Right atrium auricular region (tissue), 2 donors: ENCODE measurements at places on chromosomes 13 and 19. TPM values are rescaled to one million over a fixed set of nuclear protein-coding genes. Genes with fewer than 3 reads are reported as not detected.

DNA sequence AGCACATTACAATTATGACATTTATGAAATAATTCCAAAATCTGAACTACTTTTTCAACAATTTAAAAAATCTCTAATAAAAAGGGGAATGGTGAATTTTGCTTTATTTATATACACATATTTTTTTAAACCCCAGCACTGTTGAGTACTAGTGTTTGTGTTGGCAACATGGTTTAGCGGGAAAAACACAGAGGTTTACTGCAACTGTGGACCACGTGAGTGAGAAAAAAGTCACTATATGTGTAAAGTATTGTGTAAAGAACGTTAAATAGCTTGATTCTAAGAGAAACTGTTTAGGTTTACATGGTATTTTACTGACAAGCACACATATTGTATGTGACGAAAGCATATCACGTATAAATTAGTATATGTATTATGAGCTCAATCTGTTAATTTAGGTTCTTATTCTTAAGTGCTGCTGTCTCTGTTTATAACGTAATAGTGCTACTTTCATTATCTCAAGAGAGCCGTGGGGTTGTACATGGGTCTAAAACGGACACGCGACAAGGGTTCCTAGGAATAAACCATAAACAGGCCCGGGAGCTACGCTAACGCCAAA, 617 bp downstream of the SKA3 start:
- no peaks in the 10 kb centered on the region for H3K4me1 ChIP-seq
- H3K36me3 ChIP-seq: no peaks in the 10 kb centered on the region
- no peak overlapping the region for H3K27ac ChIP-seq
- DNase-seq: no peak

GRCh38 chr19:17420475-17420924, 653 bp downstream of the MVB12A start:
- no peak for DNase-seq
- peaks cover 25% of the 10 kb centered on the region for H3K4me1 ChIP-seq
- H3K27me3 ChIP-seq: no peaks in the 10 kb centered on the region
- H3K36me3 ChIP-seq: no peaks in the 10 kb centered on the region
- peak overlapping the region; percentile 80 for H3K27ac ChIP-seq

DNA sequence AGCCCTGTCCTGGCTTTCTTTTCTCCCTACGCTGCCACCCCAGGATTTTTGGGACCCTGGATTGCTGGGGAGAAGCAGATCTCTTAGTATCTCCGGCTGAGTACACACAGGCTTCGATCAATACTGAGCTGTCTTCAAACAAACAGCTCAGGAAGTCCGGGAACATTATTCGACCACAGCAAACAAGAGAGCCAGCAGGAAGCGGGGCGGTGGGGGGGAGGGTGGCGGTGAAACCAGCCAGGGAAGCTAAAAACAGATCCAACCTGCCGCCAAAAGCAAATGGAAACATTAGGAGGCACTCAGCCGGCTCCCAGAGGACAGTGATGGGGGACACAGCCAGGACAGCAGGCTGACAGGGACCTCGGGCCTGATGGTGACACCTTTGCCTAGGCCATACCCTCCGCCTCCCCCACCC, 12.2 kb upstream of the BCAM start:
- H3K27ac ChIP-seq: peak overlapping the region; percentile 82
- no peak for DNase-seq
- peaks cover 11% of the 10 kb centered on the region for H3K4me1 ChIP-seq
- H3K27me3 ChIP-seq: no peaks in the 10 kb centered on the region

DNA sequence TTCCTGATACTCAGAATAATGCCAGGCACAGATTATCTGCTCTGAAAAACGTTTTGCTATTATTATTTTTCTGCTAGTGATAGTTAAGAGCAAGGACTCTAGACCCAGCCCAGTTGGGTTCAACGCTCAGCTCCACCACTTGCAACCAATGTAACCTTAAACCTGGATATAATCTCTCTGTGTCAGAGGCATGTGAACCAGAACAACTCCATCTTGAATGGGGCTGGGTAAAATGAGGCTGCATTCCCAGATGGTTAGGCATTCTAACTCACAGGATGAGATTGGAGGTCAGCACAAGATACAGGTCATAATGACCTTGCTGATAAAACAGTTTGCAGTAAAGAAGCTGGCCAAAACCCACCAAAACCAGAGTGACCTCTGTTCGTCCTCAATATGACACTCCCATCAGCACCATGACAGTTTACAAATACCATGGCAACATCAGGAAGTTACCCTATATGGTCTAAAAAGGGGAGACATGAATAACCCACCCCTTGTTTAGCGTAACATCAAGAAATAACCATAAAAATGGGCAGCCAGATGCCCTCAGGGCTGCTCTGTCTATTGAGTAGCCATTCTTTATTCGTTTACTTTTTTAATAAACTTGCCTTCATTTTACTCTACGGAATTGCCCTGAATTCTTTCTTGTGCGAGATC, 13.6 kb downstream of the FAM187B start:
- no peak overlapping the region for H3K4me3 ChIP-seq
- no peak overlapping the region for H3K27ac ChIP-seq
- H3K36me3 ChIP-seq: no peaks in the 10 kb centered on the region
- H3K27me3 ChIP-seq: no peaks in the 10 kb centered on the region

DNA sequence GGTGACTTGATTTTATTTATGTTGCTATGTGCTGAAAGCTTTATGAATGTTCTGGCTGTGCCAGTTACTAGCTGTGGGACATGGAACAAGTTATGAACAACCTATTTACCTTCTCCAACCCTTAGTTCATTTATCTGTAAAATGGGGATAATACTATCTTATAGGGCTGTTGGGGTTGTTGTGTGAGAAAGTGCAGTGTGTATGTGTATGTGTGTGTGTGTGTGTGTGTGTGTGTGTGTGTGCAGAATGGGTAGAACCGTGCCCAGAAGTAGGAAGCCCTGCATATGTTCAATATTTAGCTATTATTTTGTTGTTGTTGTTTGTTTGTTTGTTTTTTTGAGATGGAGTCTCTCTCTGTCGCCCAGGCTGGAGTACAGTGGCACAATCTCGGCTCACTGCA, 20.4 kb downstream of the ZSWIM9 start:
- no peaks in the 10 kb centered on the region for H3K27me3 ChIP-seq
- H3K36me3 ChIP-seq: no peaks in the 10 kb centered on the region
- H3K4me1 ChIP-seq: no peaks in the 10 kb centered on the region
- H3K27ac ChIP-seq: no peak overlapping the region
- DNase-seq: no peak
- no peak overlapping the region for H3K4me3 ChIP-seq

GRCh38 chr19:4051175-4052101, 15.3 kb downstream of the ZBTB7A start:
- DNase-seq: no peak
- no peaks in the 10 kb centered on the region for H3K27me3 ChIP-seq
- peak overlapping the region; percentile 69 for H3K27ac ChIP-seq
- H3K4me3 ChIP-seq: no peak overlapping the region
- peaks cover 42% of the 10 kb centered on the region for H3K4me1 ChIP-seq
- H3K36me3 ChIP-seq: peaks cover 62% of the 10 kb centered on the region

DNA sequence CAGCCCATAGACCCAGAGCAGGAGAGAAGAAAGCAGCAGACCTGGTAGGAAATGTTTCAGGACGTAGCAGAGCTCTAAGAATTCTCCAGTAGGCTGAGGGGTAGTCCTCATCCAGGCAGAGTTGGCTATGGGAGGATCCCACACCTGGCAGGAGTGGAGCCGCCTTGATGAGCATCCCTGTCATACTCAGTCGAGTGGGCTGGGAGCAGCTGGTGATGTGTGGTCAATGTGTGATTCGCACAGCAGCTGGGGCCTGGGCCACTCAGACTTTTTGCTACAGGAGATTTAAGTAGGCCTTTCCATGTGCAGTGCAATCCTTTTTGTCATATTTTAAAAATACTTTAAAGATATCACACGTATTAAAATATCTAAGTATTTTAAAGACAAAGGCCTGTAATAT, 56.6 kb downstream of the MYO16 start:
- H3K4me3 ChIP-seq: no peak overlapping the region
- no peaks in the 10 kb centered on the region for H3K36me3 ChIP-seq
- no peaks in the 10 kb centered on the region for H3K27me3 ChIP-seq
- DNase-seq: no peak

MAU2 gene
- total RNA-seq: 22.1 TPM

CYP2A7 gene
- total RNA-seq: not detected
